ENCODE measurements at places on chromosomes 6 and 20.
A peak's percentile ranks its signal among the peaks of the same experiment; 100 is the strongest.

GRCh38 chr6:151869345-151869744 is 61.9 kb downstream of the ESR1 start:
- DNase-seq, result no peak

GRCh38 chr20:23362392-23363256 is 642 bp downstream of the GZF1 start:
- DNase-seq, result peak; percentile 25

GRCh38 chr6:166908811-166909210 is 47.5 kb downstream of the RNASET2 start:
- no peak for DNase-seq

DNA sequence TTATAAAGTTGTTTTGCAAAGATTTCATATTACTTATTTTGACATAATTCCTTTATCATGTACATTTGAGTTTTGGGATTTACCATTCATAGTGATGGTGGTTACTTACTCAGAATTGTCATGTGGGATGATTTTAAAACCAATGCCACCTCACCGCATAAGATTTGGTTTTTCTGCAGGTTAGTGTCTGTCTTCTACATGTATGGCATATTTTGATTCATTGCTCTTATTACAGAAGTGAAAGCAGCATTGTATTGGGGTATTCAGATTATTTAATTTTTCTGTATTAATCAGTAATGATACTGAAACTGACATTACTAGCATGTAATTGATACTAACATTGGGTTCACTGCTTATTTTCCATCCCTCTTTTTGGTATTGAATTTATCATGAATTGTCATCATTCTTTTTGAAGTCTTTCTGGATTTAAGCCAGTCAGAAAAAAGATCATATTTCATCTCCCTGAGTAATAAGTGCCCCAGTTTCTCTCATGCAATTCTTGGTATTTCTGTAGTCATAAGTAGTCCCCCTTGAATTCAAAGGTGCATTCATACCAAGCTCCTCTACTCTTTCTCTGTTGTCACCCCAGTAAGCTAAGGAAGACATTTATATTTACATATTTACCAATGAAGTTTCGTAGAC is 176.6 kb downstream of the BCKDHB start:
- no peak for DNase-seq

- DNase-seq, result no peak
These were observed 36.5 kb upstream of the RFPL4B start for GRCh38 chr6:112310439-112311125.

DNA sequence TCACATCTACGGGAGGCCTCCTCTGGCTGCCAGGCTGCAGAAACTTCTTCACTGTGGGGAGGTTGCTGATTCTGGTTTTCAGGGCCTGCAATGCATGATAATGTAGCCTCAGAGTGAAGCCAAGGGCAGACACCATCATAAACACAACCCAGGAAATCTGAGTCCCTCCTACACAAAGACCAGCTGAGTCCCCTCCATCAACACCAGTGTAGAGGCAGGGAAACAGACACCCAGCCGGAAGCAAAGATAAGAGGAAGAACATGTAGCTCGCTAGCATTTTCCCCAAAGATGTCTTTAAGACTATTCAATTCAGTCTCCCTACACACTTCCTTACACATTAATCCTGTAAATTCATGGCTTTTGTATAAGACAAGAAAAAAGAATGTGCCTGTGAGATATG is 23.6 kb downstream of the GSTA2 start:
- DNase-seq, result no peak

DNA sequence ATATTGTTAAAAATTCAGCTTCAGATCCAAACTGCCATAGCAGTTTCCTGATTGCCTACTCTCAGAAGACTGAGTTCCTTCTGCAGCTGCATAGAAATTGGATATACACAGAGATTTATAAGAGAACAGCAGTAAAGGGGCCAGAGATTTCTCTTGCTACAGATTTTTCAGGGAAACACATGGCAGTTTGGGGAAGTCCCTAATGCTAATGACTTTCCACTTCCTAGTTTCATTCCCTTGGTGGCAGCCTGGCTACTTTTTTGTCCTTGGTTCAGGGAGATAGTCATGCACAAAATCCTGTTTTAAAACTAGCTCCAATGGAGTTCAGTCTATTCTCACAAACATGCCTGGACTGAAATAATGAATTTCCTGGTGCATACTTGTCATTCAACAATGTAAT is 125.3 kb upstream of the PLCB4 start:
- no peak for DNase-seq

- no peak for DNase-seq
These were observed 74.4 kb downstream of the GINS1 start for GRCh38 chr20:25481918-25482253.

- no peak for DNase-seq
These were observed 651.0 kb upstream of the SLC35B3 start for GRCh38 chr6:9086331-9086730.

- no peak for DNase-seq
These were observed 891.3 kb downstream of the EYS start for GRCh38 chr6:64815718-64816117.

GRCh38 chr6:3612341-3613041 is 139.0 kb downstream of the PXDC1 start:
- no peak for DNase-seq

DNA sequence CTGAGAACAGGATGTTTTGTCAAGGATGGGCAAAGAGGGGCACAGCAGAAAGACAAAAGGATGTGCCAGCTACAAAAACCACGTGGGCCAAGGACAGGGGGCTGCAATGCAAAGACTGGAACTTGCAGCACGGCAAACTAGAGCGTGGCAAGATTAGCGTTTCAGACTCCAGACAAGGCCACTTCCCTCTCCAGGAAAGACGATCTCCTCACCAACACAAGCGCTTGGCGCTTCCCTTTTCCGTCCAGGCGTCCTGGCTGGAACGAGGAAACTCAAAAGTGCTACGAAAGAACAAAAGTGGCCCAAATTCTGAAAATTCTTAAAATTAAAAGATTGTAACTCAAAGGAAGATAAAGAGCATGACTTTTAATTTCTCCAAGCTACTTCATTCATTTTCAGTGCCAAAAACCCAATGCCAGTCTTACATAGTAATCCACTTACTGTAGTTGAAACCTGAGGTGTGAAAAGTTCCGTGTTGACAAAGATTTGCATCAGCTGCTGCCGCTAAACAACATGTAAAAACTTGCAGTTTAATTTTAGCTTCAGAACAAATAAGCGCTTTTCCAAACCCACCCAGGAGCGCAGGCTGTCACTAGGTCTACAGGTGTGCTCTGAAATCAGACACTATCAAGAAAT is 207.1 kb upstream of the RREB1 start:
- DNase-seq, result no peak

- peak; percentile 76 for DNase-seq
These were observed at the start of gene QKI for GRCh38 chr6:163414117-163414945. Gene QKI (plus strand): TSS chr6:163414718. CDS start chr6:163415194, 476 bp downstream.

DNA sequence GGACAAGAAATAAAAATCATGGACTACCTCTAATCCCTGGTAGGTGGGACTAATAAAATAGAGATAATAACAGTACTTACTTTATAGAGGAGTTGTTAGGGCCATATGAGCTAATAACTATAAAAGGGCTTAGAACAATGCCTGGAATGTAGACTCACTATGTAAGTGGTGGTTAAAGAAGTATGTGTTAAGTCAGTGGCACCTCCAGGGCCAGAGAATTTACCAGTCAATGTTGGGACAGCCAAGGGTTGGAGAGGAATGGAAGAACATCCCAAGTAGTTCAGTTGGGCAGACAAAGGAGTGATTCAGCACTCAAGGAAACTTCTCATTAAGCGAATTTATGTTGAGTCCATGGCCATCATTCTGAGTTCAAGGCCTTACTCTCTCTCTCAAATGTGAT is 116.8 kb downstream of the OTOR start:
- no peak for DNase-seq

DNA sequence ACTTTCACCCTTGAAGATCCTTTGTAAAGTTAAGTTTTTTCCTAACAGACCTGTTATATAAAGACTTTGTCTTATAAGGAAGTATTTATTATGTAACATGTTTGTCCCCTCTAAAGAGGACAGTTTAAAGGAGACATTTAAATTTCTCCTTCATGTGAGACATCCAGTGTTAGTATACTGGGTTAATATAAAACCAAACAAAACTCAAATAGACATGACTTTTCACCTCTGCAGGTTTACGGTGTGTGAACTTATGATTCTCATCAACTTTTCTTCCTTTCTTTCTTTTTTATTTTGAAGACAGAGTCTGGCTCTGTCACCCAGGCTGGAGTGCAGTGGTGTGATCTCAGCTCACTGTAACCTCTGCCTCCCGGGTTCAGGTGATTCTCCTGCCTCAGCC is 17.4 kb upstream of the MPC1 start:
- DNase-seq, result no peak

GRCh38 chr6:104229057-104229456 is 630.7 kb downstream of the HACE1 start:
- no peak for DNase-seq

GRCh38 chr6:106502559-106502958 is 126.7 kb downstream of the RTN4IP1 start:
- DNase-seq, result no peak

- no peak for DNase-seq
These were observed 40.2 kb downstream of the MOXD1 start for GRCh38 chr6:132361101-132361500.

GRCh38 chr6:17490724-17491123 is 97.3 kb downstream of the CAP2 start:
- no peak for DNase-seq

DNA sequence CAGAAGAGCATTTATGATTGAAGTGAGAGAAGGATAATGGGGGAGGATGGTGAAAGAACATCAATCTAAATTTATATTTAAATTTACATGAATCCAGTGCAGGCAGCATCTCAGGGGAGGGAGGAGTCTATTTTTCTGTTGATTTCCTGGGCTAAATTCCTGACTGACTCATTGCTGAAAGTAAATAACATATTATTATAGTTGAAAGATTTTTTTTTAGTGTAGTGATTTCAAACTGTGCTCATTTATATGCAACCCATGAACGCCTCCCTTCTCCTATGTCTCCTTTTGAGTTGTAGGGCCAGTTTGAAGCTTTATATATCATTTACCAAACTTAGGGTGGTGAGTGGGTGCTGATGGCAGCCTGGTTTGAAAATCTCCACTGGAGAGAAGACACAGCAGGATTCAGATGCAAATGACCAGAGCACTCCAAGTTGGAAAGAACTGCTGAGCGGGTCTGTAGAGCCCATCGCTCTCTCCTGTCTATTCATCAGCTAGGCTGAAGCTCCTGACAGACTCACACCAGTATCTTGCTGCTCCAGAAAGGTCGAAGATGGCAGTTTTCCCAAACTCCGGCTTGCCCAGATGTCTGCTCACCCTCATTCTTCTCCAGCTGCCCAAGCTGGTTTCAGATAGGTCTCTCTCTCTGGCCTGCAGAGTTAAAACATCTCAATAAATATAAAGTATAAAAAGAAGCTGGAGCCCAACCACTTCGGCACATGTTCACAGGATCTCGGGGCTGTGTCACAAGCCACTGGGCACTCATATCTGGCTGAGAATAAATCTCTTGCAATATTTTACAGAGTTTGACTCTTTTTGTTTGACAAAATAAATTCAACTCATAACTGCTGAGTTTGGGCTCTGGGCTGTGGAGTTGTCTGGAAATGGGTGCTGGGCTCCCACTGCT is 18.3 kb downstream of the BTN2A1 start:
- DNase-seq, result no peak

- DNase-seq, result no peak
These were observed 123.7 kb upstream of the MLIP start for GRCh38 chr6:53987522-53987888.

GRCh38 chr6:36054956-36055355 is 27.3 kb downstream of the MAPK14 start:
- DNase-seq, result no peak

- no peak for DNase-seq
These were observed 14.0 kb upstream of the GSTA4 start for GRCh38 chr6:53009056-53009455.

- no peak for DNase-seq
These were observed 993.9 kb downstream of the EYS start for GRCh38 chr6:64713175-64713574.

- no peak for DNase-seq
These were observed 111.6 kb upstream of the EDN1 start for GRCh38 chr6:12178521-12178920.

GRCh38 chr20:62539198-62540045 is 63.6 kb upstream of the GATA5 start:
- no peak for DNase-seq

GRCh38 chr6:24897186-24897585 is 38.6 kb downstream of the RIPOR2 start:
- DNase-seq, result no peak

GRCh38 chr6:159110013-159110412 is 59.2 kb upstream of the FNDC1 start:
- DNase-seq, result no peak

- DNase-seq, result no peak
These were observed 22.4 kb upstream of the PBOV1 start for GRCh38 chr6:138240476-138241245.

DNA sequence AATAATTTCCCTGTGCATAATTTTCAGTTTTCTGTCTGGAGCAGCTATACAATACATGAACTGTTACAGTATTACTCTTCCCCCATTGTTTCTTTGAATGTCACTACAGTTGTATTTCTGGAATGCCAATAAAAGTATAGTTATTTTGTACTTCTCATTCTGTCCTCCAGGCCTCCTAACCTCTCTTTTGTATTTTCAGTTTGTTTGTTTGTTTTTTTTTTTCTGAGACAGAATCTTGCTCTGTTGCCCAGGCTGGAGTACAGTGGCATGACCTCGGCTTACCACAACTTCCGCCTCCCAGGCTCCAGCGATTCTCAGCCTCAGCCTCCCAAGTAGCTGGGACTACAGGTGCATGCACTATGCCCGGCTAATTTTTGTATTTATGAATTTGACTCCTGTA is 16.8 kb upstream of the ARID1B start:
- no peak for DNase-seq

DNA sequence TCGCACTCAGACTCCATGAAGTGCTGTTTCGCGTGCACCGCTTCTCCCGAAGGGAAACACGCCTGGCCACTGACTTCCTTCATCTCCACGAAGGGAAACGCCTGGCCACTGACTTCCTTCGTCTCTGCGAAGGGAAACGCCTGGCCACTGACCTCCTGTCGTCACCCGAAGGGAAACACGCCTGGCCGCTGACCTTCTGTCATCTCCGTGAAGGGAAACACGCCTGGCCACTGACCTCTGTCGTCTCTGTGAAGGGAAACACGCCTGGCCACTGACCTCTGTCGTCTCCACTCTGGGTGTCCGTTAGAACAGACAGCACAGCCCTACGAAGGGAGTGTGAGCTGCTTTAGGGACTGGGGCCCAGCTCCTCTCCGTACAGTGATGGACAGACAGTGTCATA is 17.1 kb upstream of the ADRM1 start:
- no peak for DNase-seq

DNA sequence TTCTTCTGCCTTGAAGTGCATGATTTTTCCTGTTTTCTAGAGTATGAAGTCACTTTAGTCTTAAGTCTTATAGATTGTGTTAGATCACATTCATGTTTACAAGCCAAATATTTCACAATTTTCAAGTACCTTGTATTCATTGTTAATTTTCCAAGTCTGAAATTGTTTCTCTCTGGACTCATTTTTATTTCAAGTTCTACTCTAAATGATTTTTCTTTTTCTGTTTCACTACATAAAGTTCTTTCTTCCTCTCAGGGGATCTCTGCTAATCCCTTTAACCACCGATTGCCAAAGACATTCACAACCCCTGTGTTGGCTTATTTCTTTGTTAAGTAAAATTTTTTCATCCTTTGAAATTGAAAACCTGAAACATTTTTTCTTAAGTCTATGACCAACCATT is 805.7 kb downstream of the KIF16B start:
- DNase-seq, result no peak

Data from activated T-helper 1 cell treated with anti-CD3 and anti-CD28 coated beads, Interleukin-12 subunit alpha, Interleukin-12 subunit beta, Interleukin-2, Interleukin-4 antibody, amounts not matched to agents 30 ng/mL and 10 ng/mL and 1 ng/mL, durations not matched to agents 14 hours and 24 hours and 36 hours (primary cell).